ENCODE measurements at places on chromosomes 12 and 14.

GRCh38 chr14:71322655-71323250 lies 415.5 kb downstream of the PCNX1 start:
- no peak for DNase-seq

- no peak for DNase-seq
Measured at GRCh38 chr12:73769337-73769736, 768.3 kb upstream of the ATXN7L3B start.

DNA sequence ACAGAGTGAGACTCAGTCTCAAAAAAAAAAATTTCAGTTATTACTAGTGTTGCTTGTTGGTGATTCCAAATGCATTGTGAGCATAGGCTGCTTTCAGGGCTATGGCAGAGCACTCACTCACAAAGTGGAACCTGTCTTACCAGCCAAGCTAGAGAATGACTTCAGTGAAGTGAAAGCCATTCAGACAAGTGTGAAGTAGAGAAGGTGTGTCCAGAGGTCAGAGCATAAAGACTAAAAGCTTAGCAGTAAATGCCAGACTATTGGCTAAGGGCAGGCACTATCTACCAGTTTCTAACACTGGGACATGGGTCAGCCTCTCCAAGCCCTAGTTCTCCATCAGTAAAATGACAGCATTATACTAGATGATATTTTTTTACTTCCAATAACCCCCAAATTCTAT lies 12.7 kb downstream of the PPP1R36 start:
- DNase-seq: no peak

DNA sequence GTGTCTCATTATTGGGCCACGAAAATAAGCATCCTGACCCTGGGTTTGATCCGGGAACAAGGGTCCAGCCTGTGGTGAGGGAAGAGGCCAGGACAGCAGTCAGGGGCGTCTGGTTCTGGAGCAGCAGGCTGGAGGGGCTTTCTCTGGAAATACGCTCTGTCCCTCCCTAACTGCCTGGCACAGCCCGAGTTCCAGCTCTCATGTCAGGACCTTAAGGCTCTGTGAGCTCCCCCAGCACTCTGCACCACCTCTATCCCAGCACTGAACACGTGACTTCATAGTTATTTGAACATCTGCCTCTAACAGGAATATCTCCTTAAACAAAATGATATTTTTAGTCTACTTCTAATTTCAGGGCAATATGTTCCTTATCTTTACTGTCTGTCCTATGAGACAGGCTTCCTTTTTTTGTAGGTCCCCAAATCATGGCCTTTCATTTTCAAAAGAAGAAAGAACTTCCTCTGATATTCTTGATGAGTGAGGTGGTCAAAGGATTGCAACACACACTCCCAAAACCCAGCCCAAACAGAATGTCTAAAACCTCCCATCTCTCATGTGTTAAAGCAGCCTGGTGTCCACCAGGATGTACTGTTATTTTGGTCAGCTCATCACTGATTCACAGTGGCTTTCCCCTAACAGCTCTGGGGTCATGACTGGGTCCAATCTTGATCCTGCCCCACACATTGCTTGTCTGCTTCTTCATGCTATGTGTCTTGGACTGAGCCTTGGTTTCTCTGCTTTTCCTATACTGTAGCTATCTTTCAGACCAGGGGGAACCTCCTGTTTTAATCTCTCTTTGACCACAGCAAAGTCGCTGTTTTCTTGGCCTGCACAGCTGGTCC lies 9.7 kb downstream of the AQP6 start:
- no peak for DNase-seq

- DNase-seq: no peak
Measured at GRCh38 chr12:70045514-70045913, 197.7 kb upstream of the CNOT2 start.

DNA sequence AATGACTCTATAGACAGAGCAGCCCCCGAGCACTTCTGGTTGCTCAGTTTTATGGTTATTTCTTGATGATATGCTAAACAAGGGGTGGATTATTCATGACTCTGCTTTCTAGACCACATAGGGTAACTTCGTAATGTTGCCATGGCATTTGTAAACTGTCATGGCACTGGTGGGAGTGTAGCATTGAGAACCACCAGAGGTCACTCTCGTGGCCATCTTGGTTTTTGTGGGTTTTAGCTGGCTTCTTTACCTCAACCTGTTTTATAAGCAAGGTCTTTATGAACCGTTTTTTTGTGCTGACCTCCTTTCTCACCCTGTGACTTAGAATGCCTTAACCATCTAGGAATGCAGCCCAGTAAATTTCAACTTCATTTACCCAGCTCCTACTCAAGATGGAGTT lies 1036.2 kb upstream of the FLRT2 start:
- no peak for DNase-seq

Data from anterior cingulate cortex (tissue), 58 donors.